ENCODE measurements at places on chromosomes 5 and 9.

DNA sequence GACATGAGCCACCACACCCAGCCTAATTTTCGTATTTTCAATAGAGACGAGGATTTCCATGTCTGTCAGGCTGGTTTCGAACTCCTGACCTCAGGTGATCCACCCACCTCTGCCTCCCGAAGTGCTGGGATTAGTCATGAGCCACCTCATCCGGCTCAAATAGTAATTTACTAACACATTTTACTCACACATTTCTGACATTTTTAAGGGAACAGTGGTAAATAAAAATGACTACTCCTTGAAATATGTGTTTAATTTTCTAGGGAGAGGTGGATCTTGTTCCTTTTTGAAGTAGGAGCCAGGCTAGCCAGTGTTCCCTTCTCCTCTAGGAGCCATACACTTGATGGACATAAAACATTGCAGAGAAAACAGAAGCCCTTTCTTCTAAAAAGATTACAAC, 55.2 kb upstream of the ERBIN start:
- no peak for DNase-seq

DNA sequence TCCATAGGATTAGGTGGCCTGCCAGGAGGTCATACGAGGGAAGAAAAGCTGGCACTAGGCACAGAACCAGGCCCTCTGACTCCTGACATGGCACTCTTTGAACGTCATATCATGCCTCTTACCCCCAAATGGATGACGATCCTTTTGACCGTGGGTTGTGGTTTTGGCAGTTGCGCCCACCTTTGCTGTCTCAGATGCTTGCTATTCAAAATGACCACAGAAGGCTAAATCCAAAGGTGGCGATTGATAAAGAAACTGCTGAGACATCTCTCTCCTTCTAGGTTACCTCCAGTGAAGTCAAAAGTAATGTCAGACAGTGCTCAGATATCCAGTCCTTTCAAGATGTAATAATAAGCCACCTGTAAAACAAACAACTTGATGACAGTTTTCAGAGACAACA, 385.0 kb downstream of the EFNA5 start:
- DNase-seq, result no peak

DNA sequence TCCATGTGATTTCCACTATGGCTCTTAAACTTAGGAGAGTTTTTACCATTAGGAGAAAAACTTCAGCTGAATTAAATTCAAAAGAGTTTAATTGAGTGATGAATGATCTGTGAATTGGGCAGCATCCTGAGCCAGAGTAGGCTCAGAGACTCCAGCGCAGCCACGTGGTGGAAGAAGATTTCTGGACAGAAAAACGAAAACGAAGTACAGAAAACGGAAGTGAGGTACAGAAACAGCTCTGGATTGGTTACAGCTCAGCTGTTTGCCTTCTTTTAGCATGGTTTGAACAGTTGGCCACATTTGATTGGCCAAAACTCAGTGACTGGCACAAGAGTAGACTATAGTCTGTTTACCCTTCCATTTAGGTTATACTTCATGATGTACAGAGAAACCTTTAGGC, 69.2 kb upstream of the PLPP1 start:
- DNase-seq, result no peak

DNA sequence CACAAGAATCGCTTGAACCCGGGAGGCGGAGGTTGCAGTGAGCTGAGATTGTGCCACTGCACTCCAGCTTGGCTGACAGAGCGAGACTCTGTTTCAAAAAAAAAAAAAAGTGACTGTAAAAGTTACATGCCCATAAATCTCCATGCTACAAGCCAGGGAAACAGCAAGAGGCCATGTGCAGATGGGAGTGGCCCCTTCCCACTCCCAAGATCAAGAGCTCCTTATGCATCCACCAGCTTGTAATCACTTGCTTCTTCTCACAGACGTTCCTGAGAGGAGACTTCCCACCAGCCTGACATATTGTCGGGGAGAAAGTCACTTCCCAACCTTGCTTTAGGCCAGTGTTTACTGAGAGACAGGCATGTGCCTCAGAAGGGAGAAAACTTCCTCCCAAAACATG, 45.6 kb upstream of the N4BP3 start:
- no peak for DNase-seq

DNA sequence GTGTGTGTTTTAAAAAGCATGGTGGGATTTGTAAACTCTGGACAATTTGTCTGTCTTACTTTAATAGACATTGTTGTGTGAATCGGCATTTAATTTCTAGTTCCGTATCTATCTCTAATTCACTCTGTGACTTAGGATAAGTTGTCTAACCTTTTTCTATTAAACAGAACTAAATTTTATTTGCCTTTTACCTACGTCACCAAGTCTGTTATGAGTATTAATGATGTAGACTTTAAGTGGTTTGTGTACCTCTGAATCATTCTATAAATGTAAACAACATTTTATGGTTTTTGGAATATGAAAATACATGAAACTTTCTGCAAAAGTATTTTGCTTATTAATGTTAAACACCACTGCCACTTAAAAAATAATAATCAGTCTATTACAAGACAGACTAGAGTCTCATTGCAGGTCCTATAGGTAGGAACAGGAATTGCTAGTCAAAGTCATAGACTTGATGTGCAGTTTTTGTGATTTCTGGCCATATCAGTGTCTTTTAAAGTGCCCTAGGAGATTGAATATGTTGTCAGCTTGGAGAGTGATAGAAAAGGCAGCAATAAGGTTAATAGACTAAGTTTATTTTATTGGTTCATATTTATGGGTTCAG, 5.6 kb downstream of the RBM27 start:
- DNase-seq, result no peak

DNA sequence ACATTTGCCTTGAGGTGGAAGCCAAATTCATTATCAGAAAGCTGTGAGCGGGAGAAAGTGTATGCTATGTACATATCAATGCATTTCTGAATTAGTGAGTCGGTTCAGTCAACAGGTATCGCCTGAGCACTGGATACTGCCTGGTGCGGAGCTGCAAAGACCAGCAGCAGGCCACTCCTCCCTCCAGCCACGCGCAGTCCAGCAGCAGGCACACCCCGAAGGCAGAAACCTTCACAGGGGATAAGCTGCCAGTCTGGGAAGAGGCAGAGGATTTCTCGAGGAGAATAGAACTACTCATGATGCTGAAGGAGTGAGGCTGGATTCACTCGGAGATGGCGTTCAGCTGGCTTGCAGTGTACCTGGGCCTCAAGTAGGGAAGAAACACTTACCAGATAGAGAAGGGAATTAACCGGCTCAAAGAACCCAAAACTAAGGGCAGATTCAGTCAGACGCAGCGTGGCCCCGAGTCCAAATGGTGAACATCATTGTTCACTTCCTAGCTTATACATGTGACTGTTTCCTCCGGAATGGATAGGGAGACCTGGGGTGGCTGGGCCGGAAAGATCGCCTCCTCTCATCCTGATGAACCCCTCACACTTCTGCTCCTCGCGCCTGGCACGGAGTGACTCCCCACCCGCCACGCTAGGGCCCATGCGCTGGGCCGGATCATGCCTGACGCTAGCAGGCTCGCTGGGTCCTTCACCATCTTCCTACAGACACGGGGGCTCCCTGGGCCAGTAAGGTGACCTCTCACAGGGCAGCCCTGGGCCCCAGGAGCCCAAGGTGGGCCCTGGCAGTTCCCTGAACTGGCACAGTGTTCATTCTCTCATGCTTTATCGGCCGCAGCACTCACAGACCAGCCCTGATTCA, 78.1 kb upstream of the SPATA31C2 start:
- DNase-seq, result no peak

- DNase-seq, result no peak
Observed at GRCh38 chr5:20972419-20972925, 984.5 kb upstream of the CDH18 start.

DNA sequence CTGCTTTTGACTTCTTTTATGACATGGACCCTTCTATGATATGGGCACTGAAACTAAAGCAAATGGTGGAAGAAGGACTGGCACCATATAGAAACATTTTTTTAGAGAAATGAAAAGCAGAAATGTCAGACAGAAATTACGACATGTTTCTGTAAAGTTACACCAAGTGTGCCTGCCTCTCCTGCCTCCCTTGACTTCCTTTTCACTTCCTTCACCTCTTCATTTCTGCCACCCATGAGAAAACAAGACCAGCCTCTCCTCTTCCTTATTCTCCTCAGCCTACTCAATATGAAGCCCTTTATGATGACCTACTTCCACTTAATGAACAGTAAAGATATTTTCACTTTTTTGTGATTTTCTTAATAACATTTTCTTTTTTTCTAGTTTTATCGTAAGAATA, 44.5 kb downstream of the ERCC6L2 start:
- no peak for DNase-seq

DNA sequence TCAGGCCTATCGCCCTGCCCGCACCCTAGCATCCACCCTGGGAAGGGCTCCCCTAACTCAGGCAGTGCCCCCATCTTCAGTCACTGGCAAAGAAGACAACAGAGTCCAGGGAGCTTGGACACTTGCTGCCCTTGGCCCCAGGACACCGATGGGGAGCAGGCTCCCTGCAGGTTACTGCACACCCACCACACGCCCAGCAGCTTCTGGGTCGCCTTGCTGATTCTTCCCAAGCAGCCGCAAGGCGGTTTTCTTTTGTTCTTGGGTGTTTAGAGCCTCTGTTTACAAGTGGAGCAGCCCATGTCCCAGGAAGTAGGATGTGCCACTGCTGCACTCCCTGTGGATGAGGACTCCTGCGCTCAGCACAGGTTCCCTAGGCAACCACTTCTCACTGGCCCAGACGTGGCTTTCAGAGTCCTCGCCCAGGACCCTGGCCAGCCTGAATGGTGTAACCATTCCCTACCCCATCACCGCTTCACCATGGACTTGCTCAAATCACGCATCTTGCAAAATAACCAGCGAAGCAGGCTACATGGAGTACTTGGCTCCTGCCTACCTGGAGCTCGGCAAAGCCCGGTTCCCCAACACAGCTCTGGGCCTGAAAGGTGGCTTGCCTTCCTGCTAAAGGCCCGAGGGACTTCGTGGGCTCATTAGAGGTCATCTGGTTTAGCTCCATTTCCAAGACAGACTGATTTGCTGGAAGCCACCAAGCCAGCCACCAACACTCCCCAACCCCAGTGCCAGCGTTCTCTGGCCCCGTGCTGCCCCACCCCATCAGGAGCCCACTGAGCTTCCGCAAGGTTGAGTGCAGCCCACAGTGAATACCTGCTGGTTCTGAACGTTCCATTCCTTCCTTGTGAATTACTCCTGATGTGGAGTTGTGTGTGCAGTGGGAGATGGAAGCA, 60.0 kb downstream of the PSMB7 start:
- no peak for DNase-seq

DNA sequence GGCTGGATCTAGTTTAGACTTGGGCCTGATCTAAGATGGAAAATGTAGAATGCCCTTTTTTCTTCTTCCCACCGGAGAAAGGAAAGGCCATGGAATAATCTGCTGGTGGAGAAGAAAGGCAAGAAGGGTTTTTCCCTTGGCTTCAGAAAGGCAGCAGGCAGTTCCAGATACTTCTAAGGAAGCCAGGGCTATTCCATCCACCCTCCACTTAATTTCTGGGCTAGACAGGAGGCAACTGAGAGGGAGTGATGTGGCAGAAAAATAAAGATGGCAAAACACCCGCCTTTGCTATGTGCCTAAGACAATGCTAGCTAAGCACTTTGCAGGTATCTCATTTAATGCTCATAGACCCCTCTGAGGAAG, 9.9 kb downstream of the MYOZ3 start:
- no peak for DNase-seq

- DNase-seq, result no peak
Observed at GRCh38 chr5:135149229-135149955, 115.4 kb upstream of the PITX1 start.

DNA sequence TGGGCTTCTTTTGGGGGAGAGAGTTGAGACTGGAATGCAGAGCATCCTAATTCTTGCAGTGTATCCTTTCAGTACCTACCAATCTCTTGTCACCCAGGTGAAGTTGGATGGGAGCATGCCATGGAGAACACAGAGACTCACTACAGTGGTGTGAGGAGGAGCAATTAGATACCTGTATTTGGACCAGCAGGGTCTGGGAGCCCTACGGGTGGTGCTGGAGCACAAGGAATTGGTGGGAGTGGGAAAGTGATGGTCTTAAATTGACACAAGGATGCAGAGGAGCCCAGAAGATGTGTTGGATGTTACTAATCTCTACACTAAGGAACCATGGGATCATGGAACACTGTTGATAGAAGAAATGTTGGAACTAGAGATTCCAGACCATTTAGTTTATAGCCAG, 212.7 kb downstream of the CHSY3 start:
- DNase-seq, result no peak

- no peak for DNase-seq
Observed at GRCh38 chr9:97905228-97905627, 17.1 kb downstream of the TRMO start.

- DNase-seq, result no peak
Observed at GRCh38 chr9:21995006-21995665, 545 bp downstream of the CDKN2B-AS1 start.

GRCh38 chr9:120923620-120924328, 2.8 kb downstream of the TRAF1 start:
- no peak for DNase-seq

DNA sequence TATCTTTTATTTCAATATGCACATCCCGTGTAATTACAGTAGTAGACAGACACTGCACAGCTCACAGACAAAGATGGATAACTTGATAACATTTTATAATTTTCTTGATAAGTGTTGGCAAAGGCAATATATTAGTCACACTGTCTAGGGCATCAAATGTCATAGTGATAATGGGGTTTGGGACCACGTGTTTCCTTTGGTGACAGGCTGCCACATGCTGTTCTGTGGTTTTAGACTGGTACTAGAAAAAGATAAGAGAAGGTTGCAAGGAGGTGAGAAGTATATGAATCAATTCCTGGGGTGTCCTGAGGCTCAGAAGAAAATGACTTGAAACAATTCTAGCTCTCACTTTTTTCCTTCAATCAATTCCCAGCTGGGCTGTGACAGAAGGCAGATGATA, 258.8 kb upstream of the CHD1 start:
- DNase-seq, result no peak

DNA sequence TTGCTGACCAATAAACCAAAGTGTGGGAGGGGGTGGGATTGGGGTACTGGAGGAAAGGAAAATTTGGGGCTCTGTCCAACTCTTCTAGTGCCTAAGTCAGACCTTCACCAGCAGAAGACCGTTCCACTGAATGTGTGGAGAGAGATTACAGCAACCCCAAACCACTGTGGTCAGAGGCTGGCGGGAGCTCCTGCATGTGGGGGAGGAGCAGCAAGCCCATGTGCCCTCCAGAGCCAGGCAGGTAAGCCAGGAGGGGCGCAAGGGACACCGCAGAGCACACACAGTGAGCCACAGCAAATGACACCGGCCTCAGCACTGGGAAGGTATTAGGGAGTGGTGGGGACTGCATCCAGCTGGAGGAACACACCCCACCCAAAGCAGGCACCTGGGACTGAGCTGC, 62.9 kb downstream of the SMIM23 start:
- DNase-seq, result no peak

GRCh38 chr9:14056316-14056861, 257.6 kb downstream of the NFIB start:
- DNase-seq, result no peak

- no peak for DNase-seq
Observed at GRCh38 chr9:121280715-121281613, 13.0 kb downstream of the GSN start.

- DNase-seq, result no peak
Observed at GRCh38 chr5:137752905-137753690, 1.1 kb downstream of the HNRNPA0 start.

GRCh38 chr9:20593537-20593936, 28.8 kb downstream of the MLLT3 start:
- no peak for DNase-seq

- no peak for DNase-seq
Observed at GRCh38 chr5:150429410-150429873, 16.7 kb upstream of the CD74 start.

- no peak for DNase-seq
Observed at GRCh38 chr9:93126825-93127368, 7.2 kb downstream of the NINJ1 start.

All from stimulated activated CD4-positive, alpha-beta T cell treated with anti-CD3 and anti-CD28 coated beads, Interleukin-1b, Interleukin-23, amount 100 ng/mL, for 1 hour (primary cell).